Foreskin keratinocyte (primary cell): ENCODE measurements at places on chromosomes 4 and X. TPM values are rescaled to one million over a fixed set of nuclear protein-coding genes. Genes with fewer than 3 reads are reported as not detected.

DNA sequence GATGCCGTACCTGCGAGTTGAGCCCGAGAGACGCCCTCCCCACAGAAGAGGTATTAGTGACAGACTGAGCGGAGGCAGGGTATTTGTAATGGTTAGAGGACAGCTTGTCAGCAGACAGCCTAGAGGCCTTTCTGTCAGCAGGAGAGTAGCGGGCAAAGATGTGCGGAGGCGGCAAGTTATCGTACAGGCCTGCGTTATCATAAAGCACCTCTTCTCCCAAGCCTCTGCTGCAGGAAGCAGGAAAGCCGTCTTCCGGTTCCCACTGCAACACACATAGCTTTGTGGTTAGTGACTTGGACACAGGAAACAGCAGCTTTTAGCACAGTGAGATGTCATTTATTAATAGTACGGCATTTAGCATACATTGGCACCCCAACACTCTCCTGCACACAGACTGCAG is 158.3 kb downstream of the AFAP1 start:
- no peak for DNase-seq

DNA sequence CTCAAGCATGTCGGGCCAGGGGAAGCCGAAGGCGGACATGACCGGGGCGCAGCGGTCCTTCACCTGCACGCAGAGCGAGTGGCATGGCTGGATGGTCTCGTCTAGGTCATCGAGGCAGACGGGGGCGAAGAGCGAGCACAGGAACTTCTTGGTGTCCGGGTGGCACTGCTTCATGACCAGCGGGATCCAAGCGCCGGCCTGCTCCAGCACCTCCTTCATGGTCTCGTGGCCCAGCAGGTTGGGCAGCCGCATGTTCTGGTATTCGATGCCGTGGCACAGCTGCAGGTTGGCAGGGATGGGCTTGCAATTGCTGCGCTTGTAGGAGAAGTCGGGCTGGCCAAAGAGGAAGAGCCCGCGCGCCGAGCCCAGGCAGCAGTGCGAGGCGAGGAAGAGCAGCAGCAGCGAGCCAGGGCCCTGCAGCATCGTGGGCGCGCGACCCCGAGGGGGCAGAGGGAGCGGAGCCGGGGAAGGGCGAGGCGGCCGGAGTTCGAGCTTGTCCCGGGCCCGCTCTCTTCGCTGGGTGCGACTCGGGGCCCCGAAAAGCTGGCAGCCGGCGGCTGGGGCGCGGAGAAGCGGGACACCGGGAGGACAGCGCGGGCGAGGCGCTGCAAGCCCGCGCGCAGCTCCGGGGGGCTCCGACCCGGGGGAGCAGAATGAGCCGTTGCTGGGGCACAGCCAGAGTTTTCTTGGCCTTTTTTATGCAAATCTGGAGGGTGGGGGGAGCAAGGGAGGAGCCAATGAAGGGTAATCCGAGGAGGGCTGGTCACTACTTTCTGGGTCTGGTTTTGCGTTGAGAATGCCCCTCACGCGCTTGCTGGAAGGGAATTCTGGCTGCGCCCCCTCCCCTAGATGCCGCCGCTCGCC is at the start of gene SFRP2:
TSS of gene SFRP2 (minus strand) at position 671 of the 864 bp plus-strand sequence. CDS start at position 423, 248 bp downstream.
- DNase-seq, result no peak

- no peak for DNase-seq
These were observed 6.9 kb upstream of the VEGFC start for GRCh38 chr4:176799653-176800052.

DNA sequence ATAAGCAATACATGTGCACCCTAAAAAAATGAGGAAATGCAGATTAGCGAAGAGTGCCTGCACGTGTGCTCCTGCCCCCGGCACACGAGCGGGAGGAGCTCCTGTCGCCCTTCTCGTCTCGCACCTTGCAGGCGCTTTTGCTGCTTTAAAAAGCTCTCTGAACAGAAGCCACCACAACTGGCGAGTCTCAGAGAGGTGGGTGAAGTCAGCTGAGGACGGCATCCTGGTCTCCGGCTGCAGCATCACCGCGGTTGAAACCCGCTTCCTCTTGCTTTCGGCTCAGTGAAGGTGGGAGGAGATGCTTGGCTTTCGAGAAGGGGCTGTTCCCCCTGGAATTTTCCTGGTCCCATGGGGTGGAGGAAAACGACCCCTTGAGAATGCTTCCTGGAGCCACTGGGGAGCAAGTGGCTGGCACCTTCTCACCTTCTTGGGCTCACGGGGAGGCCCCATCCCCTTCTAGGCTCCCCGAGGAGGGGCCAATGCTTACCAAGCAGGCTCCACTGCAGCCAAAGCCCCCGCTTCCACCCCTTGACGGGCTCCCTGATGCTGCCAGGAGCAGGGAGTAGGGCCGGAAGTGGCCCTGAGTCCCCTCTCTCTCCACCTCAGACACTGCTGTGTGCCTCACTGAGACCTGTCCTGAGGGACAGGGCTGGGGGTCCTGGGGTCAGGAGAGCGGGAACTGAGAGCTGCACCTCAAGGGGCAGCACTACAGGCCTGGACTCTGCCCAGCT is 29.2 kb upstream of the MXD4 start:
- DNase-seq, result no peak

- DNase-seq, result no peak
These were observed 4.8 kb upstream of the DAPP1 start for GRCh38 chr4:99811850-99812249.

- DNase-seq, result no peak
These were observed 217.9 kb downstream of the HS6ST2 start for GRCh38 chrX:132740316-132741123.

GRCh38 chrX:8847360-8847759 is 46.2 kb upstream of the FAM9A start:
- DNase-seq, result no peak

- no peak for DNase-seq
These were observed 325.9 kb downstream of the ANKRD50 start for GRCh38 chr4:124386648-124387047.

GRCh38 chrX:47960406-47960805 is 43.4 kb downstream of the ZNF182 start:
- DNase-seq, result no peak

GRCh38 chr4:34181311-34181841 is 2062.9 kb downstream of the ARAP2 start:
- DNase-seq, result peak; percentile 100

GRCh38 chr4:101288365-101289145 is 58.8 kb downstream of the PPP3CA start:
- no peak for DNase-seq

- DNase-seq, result no peak
These were observed 15.7 kb downstream of the SMIM43 start for GRCh38 chr4:121749225-121749624.

- no peak for DNase-seq
These were observed 267.4 kb downstream of the IL1RAPL1 start for GRCh38 chrX:28854637-28855036.

Gene AVPR2
- not detected in 2 replicates for total RNA-seq

Gene SLC26A1
- not detected in 2 replicates for total RNA-seq

Gene OCIAD1
- 114 and 119 TPM in 2 replicates for total RNA-seq

Gene MAN2B2
- total RNA-seq, result 12.1 and 12.8 TPM in 2 replicates

Gene YTHDC1
- total RNA-seq, result 49.4 and 58.3 TPM in 2 replicates
